ENCODE measurements at places on chromosomes 6 and 20.

DNA sequence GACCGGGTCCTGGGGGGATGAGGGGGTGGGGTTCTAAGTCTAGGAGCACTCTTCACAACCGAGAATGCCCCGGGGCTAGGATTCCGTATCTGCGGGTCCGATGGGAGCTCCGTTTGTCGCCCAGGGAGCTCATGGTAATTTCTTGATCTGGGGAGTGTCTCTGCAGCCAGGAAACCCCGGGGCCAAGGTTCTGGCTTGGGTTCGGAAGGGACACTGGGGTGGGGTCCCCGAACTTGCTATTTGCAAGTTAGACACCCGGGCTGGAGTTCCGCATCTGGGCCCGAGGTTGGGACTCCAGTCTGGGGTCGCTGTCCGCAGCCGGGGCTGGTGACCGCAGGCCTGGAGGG, 397 bp downstream of the PEDS1 start:
- no peak for DNase-seq

- no peak for DNase-seq
Observed at GRCh38 chr20:62606551-62607201, 35.6 kb upstream of the SLCO4A1 start.

DNA sequence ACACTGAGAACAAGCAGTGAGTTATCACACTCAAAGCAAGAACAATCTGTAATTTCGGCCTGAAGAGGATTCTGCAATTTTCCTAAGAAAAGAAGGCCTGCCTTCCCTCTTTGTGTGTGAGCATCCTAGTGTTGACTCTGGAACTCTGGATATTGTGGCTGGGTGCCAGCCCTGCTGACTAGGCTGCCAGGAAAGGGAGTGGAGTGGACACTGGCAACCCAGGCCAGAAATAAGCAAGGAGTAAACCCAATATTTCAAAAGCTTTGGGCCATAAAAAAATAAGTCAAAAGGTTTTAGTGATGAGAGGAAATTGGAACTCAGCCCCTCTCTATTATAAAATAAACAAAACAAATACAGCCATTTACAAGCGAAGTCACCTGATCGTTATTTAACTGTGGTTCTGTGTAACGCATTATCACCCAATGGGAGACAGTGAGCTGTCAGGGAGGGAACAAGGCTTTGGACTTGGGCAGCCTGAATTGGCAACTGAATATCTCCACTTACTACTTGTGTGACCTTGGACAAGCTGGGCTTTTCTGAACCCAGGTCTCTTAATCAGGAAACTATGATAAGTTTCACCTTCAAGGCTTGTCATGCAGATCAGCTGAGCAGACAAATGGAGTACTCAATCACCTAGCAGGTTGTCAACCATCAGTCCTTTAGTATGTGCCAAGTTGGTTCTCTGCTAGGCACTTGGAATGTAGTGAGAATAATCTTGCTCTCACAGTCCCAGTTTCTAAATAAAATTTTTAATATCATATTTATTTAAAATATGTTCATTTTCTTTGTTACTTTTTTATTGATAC, 196.2 kb downstream of the PAX1 start:
- DNase-seq = no peak

GRCh38 chr6:53273370-53273769, 75.4 kb downstream of the ELOVL5 start:
- DNase-seq = no peak

DNA sequence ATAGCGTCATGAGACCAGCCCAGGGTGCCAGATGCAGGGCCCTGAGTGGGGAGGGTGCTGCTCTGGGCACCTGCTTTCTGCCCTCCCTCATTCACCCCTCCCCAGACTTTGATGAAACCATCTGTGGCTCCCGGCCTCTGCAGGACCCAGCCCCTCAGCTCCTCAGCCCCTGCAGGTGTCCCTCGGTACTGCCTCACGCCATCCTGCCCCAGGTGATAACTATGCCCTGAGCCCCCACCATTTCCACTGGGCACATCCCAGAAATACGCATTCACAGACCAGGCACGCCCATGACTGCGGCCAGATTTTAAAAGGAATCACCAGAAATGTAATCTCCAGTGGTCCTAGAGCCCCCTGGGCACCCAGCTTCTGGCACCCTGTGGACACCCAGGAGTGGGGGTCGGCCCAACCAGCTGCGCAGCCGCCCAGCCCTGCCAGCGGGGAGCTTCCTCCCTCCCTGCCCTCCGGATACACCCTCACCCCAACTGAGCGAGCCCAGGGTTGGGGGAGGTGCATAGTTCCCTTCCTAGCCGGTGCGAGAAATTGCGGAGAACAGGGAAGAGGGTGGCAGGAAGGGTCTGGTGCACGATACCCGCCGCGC, 615 bp upstream of the NTSR1 start:
- no peak for DNase-seq

- no peak for DNase-seq
Observed at GRCh38 chr6:159456349-159456748, 236.7 kb downstream of the SOD2 start.

DNA sequence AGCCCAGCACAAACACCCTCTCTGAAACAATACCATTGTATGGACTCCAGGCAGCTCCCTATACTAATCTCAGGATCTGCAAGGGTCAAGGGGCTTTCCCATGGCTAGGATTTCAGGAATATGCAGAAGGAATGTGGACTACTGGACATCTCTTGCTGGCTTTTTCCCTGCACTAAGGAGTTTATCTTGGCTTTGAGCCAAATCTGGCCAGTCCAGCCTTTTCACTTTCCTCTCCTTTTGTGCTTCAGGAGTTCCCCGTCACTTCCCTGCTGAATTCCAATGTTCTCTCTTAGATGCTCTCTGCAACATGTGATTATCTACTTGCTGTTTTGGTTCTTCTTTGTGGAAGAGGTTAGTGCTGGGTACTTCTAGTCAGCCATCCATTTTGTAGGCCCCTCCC, 568.2 kb downstream of the HDGFL1 start:
- no peak for DNase-seq

GRCh38 chr6:107304421-107305025, 154.8 kb downstream of the PDSS2 start:
- no peak for DNase-seq

GRCh38 chr6:111844376-111844775, 28.9 kb downstream of the FYN start:
- DNase-seq = no peak

DNA sequence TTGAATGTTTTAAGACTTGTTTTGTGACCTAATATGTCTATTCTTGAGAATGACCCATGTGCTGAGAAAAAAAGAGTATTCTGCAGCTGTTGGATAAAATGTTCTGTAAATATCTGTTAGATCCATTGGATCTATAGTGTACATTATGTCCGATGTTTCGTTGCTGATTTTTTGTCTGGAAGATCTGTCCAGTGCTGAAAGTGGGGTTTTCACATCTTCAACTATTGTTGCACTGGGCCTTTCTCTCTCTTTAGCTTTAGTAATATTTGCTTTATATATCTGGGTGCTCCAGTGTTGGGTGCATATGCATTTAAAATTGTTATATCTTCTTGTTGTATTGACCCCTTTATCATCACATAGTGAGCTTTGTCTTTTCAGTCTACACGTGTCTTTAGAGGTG, 5.7 kb upstream of the SIRPB2 start:
- no peak for DNase-seq

GRCh38 chr6:137297887-137298286, 78.7 kb upstream of the IFNGR1 start:
- no peak for DNase-seq

DNA sequence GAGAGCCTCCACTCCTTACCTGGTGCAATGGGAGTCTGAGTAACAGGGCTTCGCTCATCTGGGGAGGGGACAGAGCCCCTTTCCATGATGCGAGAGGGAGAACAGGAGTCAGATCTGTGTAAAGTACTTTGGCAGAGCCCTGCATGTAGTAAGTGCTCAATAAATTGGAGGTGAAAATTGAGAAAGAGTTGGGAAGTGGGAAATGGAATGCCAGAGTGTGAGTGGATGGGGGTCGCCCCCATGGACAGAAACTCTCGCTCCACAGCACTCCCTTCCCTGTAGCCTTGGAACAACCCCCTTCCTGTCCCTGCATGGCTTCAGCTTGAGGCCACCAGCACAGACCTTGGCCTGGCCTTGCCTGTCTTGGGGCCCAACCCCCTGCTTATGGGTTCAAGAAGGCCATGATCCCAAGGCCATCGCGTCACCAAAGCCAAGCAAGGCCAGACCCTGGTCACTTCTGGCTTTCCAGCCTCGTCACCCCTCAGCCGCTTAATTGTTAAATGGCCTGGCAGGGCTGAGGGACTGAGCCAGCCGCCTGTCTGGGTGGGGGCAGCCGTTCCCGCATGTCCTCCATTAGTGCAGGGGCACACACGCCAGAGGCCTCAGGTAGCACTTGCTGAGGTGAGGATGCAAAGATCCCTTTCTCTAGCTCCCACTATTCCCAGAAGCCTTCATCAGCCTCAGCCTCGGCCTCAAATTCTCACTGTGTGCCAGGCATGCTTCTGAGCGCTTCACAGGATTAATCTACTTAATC, 93.7 kb upstream of the PTPN1 start:
- no peak for DNase-seq

GRCh38 chr6:16438718-16439591, 200.6 kb downstream of the GMPR start:
- no peak for DNase-seq

DNA sequence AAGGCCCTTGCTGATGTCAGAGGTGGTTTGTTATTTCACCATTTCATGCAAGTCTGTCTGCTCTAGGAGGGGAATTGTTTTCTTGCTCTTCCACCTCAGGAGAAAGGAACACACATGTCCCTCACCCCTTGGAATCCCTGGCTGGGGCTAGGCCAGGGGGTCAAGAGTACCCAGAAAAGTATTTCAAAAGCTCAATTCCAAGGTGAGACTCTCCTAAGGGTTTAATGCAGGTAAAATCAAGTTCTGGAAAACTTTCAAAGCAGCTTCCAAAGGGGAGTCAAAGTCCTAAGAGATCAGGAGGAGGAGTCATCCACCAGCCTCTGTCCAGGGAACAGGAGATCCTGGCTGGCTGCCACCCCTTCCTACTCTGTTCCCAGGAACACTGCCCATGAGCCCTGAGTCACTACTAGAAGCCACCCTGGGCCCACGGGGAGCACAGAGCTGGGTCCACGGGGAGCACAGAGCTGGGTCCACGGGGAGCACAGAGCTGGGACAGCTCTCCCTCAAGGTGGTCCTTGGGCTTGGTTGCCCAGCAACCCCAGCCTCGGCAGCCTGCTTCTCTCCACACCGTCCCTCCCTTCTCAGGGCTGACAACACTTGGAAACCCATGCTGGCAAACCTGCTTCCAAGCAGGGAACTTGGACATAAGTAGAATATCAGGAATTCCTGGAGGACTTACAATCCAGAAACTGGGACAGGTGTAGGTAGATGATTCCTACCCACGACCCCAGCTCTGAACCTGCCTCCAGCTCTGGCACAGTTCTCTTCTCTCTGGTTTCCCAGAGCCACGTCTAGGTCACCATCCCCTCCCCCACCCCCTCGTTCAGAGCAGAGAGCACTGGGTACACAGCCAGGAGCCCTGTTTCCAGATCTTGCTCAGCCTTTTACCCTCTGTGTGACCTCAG, 35.3 kb upstream of the CDKN1A start:
- DNase-seq = no peak

DNA sequence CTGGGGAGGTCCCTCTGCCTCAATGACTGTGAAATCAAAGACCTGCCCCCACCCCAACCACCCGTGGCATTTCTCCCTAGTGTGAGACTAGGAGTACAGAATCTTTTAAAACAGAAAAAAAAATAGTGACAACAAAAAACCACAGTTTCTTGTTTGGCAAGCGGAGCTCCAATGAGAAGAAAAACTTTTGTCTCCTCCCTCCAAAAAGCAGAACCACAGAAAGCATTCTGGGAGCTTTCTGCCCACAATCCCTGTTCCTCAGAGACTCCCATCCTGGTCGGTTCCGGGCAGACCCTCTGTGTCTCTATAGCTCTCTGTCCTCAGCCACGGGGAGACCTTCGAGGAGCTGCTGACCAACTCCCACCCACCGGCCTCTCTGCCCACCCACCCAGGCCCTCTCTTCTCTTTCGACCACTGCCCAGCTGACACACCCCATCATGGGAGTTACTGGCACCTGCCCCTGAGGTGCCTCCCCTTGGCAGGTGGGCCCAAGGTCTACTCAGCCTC, 4.9 kb downstream of the PREX1 start:
- no peak for DNase-seq

DNA sequence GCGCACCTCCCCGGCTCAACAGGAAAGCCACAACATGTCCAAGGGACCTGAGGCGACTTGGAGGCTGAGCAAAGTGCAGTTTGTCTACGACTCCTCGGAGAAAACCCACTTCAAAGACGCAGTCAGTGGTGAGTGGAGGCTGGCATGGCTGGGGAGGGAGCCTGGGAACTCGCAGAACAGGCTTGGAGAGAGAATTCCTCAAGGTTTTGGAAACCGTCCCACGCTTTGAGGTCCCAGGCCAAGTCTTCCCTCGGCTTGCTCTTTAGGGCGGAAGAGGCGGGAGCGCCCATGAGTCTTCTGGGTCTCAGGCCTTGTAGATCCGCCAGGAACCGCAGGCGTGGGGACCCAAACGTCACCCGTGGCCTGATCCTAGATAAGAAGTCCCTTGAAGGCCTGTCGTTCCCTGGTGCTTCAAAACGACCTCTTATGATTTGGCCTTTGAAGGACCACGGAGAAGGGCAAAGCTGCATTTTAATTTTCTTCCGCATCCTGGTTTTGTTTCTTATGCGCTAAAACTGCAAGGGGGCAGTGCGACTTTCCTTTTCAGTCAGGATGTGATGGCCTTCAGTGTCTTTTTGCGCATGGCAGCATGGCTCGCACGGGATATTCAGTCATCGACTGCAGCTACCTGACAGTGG, 2.0 kb downstream of the LAMP5 start:
- no peak for DNase-seq

- DNase-seq = no peak
Observed at GRCh38 chr6:128487055-128487454, 33.3 kb downstream of the PTPRK start.

All from stimulated activated CD8-positive, alpha-beta memory T cell treated with anti-CD3 and anti-CD28 coated beads, Interleukin-4, amount 100 ng/mL, for 1 hour (primary cell).